ENCODE measurements at places on chromosomes 12 and 14.
A peak's percentile ranks its signal among the peaks of the same experiment; 100 is the strongest.

GRCh38 chr14:102902086-102902485 is 20.4 kb upstream of the AMN start:
- DNase-seq = no peak

GRCh38 chr12:252636-253035 is 10.0 kb downstream of the SLC6A13 start:
- DNase-seq = no peak

DNA sequence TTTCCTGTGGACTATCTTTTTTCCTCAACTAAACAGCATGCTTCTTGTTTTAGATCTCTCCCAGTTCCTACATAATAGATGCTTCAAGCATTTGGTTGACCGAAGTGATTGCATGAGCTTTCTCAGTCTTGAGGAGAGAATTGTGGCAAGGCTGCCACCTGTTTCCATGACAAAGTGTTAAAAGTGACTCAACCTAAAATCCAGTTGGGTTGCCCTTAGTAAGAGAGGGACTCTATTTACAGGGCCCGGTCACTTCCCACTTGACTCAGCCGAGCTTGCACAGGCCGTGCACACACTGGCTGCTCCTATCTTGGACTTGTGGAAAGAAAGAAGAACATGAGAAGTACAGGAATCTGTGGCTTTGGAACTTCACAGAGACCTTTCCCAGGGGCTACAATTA is 2.1 kb upstream of the B4GALNT3 start:
- no peak for DNase-seq

GRCh38 chr14:103123634-103124500 is 606 bp downstream of the TNFAIP2 start:
- DNase-seq = peak; percentile 80

GRCh38 chr12:100579844-100580243 is 6.4 kb downstream of the GAS2L3 start:
- DNase-seq = no peak

Data from right lobe of liver (tissue), 6 donors.